ENCODE measurements at places on chromosomes 12 and 14.
A peak's percentile ranks its signal among the peaks of the same experiment; 100 is the strongest.

DNA sequence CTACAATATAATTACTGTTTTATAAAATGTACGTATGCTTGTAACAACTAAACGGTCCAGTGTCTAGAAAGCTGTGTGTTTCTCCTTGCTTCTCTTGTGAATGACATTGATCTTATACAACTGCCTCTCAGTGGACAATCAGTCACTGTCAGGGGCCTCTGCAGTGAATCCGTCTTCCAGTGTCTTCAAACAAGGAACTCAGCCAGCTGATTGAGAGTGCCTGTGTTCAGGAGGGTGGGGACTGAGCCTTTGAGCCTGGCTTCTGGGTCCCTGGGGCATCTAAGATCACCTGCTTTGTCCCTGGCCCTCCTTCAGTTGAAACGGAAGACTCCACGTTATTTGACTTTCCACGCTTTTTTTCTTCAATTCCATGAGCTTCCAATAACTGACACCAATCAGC is 133.1 kb upstream of the SFSWAP start:
- no peak for DNase-seq
- H3K4me3 ChIP-seq: no peak overlapping the region
- no peaks in the 10 kb centered on the region for H3K36me3 ChIP-seq
- H3K27me3 ChIP-seq: no peaks in the 10 kb centered on the region

- H3K4me3 ChIP-seq: no peak overlapping the region
- no peaks in the 10 kb centered on the region for H3K36me3 ChIP-seq
- no peak for DNase-seq
- H3K27me3 ChIP-seq: no peaks in the 10 kb centered on the region
- H3K27ac ChIP-seq: no peak overlapping the region
Observed at GRCh38 chr14:97943619-97944018, 1146.4 kb downstream of the VRK1 start.

GRCh38 chr14:78259831-78260230 is 89.7 kb downstream of the NRXN3 start:
- no peak for DNase-seq
- H3K36me3 ChIP-seq: no peaks in the 10 kb centered on the region
- no peaks in the 10 kb centered on the region for H3K27me3 ChIP-seq
- H3K4me3 ChIP-seq: no peak overlapping the region
- no peak overlapping the region for H3K27ac ChIP-seq
- H3K4me1 ChIP-seq: no peaks in the 10 kb centered on the region

DNA sequence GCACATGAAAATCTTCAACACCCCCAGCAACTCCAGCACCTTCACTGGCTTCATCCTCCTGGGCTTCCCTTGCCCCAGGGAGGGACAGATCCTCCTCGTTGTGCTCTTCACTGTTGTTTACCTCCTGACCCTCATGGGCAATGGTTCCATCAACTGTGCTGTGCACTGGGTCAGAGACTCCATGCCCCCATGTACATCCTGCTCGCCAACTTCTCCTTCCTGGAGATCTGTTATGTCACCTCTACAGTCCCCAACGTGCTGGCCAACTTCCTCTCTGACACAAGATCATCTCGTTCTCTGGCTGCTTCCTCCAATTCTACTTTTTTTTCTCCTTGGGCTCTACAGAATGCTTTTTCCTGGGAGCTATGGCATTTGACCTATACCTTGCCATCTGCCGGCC is 11.5 kb upstream of the OR11G2 start:
- no peak overlapping the region for H3K27ac ChIP-seq
- no peaks in the 10 kb centered on the region for H3K27me3 ChIP-seq
- H3K36me3 ChIP-seq: no peaks in the 10 kb centered on the region
- no peak for DNase-seq
- H3K4me3 ChIP-seq: no peak overlapping the region
- no peaks in the 10 kb centered on the region for H3K4me1 ChIP-seq

DNA sequence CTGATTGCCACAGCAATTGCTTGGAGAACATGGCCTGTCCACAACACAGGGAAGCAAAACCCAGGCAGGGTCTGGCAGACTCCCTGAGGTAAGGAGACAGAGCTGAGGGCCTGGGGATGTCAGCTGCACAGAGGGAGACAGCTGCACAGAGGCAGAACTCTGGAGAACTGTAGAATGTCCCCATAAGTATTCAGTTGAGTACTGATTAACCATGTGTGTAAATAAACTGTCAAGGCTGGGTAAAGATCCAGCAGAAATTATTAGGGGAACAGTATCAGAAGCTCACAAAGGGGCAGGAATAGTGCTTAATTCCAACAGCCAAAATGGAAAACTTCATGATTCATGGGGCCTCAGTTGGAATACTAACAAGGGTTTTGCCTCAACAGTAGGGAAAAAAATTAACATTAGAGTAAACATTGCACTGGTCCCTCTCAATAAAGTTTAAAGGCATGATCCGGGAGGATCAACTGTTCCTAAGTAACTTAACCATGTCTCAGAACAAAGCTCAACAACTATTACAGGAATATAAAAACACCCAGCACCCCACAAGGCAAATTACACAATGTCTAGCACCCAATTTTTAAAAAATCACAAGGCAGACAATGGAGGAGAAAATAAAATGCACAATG is 201.3 kb upstream of the RASSF8 start:
- no peak overlapping the region for H3K27ac ChIP-seq
- DNase-seq: no peak
- H3K4me1 ChIP-seq: no peaks in the 10 kb centered on the region
- H3K4me3 ChIP-seq: no peak overlapping the region
- H3K36me3 ChIP-seq: no peaks in the 10 kb centered on the region

DNA sequence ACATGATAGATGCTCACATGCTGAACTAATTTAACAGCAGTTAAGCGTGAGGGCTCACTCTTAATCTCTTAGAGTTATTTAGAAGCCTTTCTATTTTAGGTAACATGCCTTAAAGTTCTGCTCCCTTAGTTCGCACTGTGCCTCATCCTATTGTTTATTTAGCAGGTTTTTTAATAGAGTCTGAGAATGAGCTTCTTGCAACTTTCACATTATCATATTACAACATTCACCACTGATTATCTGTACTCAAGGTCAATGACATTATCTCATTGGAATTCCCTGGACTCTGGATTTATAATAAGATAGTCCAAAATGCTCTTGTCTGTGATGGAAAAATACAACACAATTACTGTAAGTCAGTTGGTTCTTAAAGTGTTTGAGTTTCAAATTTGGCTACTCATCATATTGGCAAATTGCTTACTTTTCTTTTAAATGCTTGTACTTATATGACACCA is 183.6 kb upstream of the SLC38A2 start:
- DNase-seq: peak; percentile 58
- no peak overlapping the region for H3K27ac ChIP-seq
- H3K27me3 ChIP-seq: no peaks in the 10 kb centered on the region
- no peaks in the 10 kb centered on the region for H3K36me3 ChIP-seq

GRCh38 chr12:54448344-54448743 is 25.1 kb downstream of the GTSF1 start:
- no peak for DNase-seq
- H3K27ac ChIP-seq: no peak overlapping the region
- H3K4me3 ChIP-seq: no peak overlapping the region
- no peaks in the 10 kb centered on the region for H3K36me3 ChIP-seq
- H3K27me3 ChIP-seq: peaks cover 3% of the 10 kb centered on the region

DNA sequence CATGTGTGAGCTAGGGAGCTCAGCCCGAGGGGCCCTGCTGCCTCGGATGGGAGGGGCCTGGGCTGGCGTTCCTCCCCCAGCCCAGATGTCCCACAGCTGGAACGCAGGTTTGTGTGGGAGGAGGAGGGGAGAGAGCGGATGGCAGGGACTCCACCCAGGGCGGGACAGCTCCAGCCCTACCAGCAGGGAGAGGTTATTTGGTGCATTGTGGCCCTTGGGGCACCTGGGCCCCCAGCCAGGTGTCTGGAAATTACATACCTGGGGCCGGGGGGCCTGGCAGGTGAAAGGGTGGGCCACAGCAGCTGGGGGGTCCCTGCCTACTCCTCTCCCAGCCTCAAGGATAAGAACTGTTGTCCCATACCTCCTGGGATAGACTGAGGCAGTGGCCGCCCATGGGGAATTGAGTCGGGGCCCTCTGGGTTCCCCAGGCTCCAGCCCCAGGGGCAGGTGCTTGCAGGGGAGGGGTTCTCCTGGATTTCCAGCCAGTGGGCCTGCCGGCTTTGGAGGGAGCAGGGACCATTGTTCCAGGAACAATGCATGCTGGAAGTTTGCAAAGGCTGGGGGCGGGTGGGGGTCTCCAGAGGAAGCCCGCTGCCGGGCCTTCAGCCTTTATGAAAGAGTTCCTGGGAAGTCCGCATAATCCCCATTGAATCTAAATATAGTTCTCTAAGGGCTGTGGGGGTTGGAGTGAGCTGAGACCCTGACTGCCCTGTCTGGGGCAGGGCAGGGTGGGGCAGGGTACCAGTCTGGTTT is 1.2 kb downstream of the KIF26A start:
- H3K4me3 ChIP-seq: peak overlapping the region; percentile 61
- H3K4me1 ChIP-seq: peaks cover 21% of the 10 kb centered on the region
- H3K27me3 ChIP-seq: peaks cover 23% of the 10 kb centered on the region
- no peak for DNase-seq
- no peak overlapping the region for H3K27ac ChIP-seq
- H3K36me3 ChIP-seq: no peaks in the 10 kb centered on the region

GRCh38 chr12:77615332-77615731 is 215.4 kb upstream of the NAV3 start:
- no peaks in the 10 kb centered on the region for H3K27me3 ChIP-seq
- no peaks in the 10 kb centered on the region for H3K36me3 ChIP-seq
- peak; percentile 8 for DNase-seq
- no peak overlapping the region for H3K4me3 ChIP-seq

DNA sequence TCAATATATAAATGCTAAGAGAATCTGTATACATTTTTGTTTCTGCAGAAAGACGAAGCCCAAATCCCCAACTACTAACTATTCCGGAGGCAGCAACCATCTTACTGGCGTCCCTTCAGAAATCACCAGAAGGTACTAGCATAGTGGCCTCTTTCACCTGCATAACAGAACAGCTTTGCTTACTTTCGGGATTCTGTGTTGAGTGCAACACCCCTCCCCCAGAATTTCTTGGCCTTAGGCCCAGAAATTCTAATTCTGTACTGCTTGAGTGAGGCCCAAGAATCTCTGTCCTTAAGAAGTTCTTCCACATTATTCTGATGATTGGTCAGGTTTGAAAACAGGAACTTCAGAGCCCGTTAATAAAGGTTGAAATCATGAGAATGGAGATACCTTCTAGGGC is 2.9 kb downstream of the SPX start:
- no peak overlapping the region for H3K27ac ChIP-seq
- peaks cover 39% of the 10 kb centered on the region for H3K27me3 ChIP-seq
- H3K4me3 ChIP-seq: no peak overlapping the region
- H3K36me3 ChIP-seq: no peaks in the 10 kb centered on the region
- DNase-seq: no peak

- H3K27ac ChIP-seq: no peak overlapping the region
- no peak for DNase-seq
- no peaks in the 10 kb centered on the region for H3K36me3 ChIP-seq
- no peak overlapping the region for H3K4me3 ChIP-seq
- no peaks in the 10 kb centered on the region for H3K4me1 ChIP-seq
- H3K27me3 ChIP-seq: no peaks in the 10 kb centered on the region
Observed at GRCh38 chr12:62712681-62713573, 222.0 kb downstream of the PPM1H start.

DNA sequence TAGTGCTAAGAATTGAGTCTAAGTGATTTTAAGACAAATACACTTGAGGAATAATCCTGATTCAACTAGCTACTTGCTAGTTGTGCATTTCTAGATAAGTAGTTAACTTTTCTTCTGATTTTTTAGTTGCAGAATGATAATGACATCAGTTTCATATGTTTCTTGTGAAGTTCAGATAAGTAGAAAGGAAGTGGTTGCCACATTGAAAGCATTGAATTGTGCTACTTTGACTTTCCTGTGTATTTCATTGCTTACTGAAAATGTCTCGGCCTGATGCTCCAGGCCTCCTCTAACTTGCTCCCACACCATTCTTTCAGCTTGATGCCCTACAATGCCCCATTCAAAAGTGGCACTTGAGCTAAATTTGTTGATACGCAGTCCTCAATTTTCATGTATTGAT is 980.0 kb downstream of the TMTC2 start:
- no peaks in the 10 kb centered on the region for H3K36me3 ChIP-seq
- no peak for DNase-seq
- no peaks in the 10 kb centered on the region for H3K4me1 ChIP-seq
- no peak overlapping the region for H3K27ac ChIP-seq

DNA sequence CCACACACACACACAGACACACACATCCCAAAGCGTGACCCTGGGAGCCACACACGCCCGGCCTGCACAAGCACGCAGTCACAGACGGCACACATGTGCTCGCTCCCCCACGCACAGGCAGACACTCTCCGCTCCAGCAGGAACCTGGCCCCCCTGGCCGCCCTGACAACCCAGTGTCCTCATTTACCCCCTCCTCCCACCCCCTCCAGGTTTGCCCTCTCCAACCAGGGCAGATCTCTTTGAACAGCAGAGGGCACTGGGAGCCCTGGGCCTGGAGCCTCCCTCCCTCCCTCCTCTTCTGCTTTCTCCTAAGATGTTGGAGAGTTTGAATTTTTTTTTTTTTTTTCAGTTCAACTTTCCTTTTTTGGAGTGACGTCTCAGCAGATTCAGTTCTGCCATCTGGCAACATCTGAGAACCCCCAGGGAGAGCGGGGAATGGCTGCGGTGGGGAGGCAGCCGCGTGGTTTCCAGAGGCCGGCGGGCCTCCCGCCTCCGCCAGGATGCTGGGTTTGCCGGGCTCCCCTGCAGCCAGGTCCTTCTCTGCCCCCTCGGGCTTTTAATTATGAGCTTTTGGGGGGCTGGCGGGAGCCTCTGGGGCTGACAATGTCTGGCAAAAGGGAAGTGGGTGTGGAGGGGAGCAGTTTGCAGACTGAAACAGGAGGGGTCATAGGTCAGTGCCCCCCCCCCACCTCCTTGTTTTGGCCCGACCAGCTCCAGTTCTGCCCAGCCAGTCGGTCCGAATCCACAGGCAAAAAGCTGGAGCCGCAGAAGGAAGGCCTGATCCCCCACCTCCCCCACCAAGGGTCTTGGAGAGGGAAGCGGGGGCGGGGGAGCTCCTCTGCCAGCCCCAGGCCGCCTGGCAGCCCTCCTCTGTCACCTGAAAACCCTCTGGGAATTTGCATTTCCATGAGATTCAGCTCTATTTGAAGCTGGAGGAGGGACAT is 1.3 kb upstream of the NCOR2 start:
- DNase-seq: no peak
- H3K36me3 ChIP-seq: no peaks in the 10 kb centered on the region
- no peak overlapping the region for H3K27ac ChIP-seq
- peaks cover 10% of the 10 kb centered on the region for H3K4me1 ChIP-seq
- H3K4me3 ChIP-seq: no peak overlapping the region
- no peaks in the 10 kb centered on the region for H3K27me3 ChIP-seq

DNA sequence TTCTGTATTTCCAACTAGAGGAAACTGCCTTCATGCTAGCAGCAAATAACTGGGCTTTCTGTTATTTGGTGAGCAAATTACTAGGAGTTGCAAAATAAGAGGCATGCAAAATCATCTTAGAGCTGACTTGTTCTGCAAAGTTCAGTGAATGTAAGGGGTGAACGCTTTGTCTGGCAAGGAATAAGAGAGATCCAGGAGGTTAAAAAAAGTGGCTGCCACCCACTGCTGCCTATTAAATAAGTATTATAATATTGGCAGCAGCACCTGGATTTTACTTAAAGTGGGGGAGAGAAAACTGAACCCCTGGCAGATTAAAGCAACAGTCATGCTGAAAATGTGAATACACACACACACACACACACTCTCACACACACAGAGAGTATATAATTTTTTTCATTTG is 557.0 kb downstream of the FLRT2 start:
- H3K4me1 ChIP-seq: no peaks in the 10 kb centered on the region
- no peaks in the 10 kb centered on the region for H3K27me3 ChIP-seq
- DNase-seq: no peak
- H3K27ac ChIP-seq: no peak overlapping the region
- H3K4me3 ChIP-seq: no peak overlapping the region
- no peaks in the 10 kb centered on the region for H3K36me3 ChIP-seq

All from endothelial cell of umbilical vein (primary cell).